GM23248 (cell line): ENCODE measurements at places on chromosomes 1 and 21. TPM values are rescaled to one million over a fixed set of nuclear protein-coding genes. Genes with fewer than 3 reads are reported as not detected.

The CA6 gene
- not detected in 2 replicates for total RNA-seq

The IL19 gene
- not detected in 2 replicates for total RNA-seq

The TSPAN2 gene
- 2.7 and 9.0 TPM in 2 replicates for total RNA-seq

The MDM4 gene
- total RNA-seq = 12.6 and 17.2 TPM in 2 replicates

The SPRR1A gene
- not detected in 2 replicates for total RNA-seq

The C1orf116 gene
- not detected in 2 replicates for total RNA-seq

The B4GALT3 gene
- 33.3 and 34.5 TPM in 2 replicates for total RNA-seq

The OR2W3 gene
- not detected in 2 replicates for total RNA-seq

The LEFTY2 gene
- total RNA-seq = not detected in 2 replicates

The IRF6 gene
- total RNA-seq = 1.3 and 1.6 TPM in 2 replicates

The SLC1A7 gene
- total RNA-seq = 0.13 TPM in 1 of 2 replicates, not detected in the other

The PRRX1 gene
- 179 and 191 TPM in 2 replicates for total RNA-seq

The FAM177B gene
- not detected in 2 replicates for total RNA-seq

The SH2D5 gene
- total RNA-seq = 1.0 and 1.4 TPM in 2 replicates

The TNNI3K gene
- not detected in 2 replicates for total RNA-seq

The TCP10L gene
- total RNA-seq = 0.97 TPM in 1 of 2 replicates, not detected in the other

The KCNT2 gene
- total RNA-seq = 0.32 and 0.76 TPM in 2 replicates

The GNG12 gene
- total RNA-seq = 309 and 315 TPM in 2 replicates

The HES2 gene
- total RNA-seq = not detected in 2 replicates

The PTPN14 gene
- 49.1 and 49.8 TPM in 2 replicates for total RNA-seq

The DDR2 gene
- 194 and 196 TPM in 2 replicates for total RNA-seq

The NFYC gene
- 23.7 and 24.5 TPM in 2 replicates for total RNA-seq

The DCST1 gene
- total RNA-seq = not detected in 2 replicates

The MASP2 gene
- total RNA-seq = not detected in 2 replicates
